ENCODE measurements at places on chromosomes 7 and 10.

DNA sequence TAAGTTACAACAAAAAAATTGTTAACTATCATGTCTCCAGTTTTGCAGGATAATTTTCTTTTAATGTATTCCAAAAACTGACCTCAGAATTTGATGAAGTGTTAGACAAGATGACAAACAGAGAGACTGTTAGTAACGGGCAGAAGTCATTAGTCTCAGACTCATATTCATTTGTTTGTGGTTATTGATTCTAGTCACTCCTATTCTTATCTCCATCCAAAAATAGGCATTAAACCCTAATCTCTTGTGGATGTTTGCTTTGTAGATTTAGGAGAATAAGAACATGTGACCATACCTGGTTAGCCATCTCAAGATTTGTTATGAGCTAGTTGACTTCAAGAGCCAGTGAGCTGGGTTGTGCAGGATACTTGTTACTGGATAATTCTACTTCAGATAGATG, 261.1 kb downstream of the AUTS2 start:
- no peak for DNase-seq

DNA sequence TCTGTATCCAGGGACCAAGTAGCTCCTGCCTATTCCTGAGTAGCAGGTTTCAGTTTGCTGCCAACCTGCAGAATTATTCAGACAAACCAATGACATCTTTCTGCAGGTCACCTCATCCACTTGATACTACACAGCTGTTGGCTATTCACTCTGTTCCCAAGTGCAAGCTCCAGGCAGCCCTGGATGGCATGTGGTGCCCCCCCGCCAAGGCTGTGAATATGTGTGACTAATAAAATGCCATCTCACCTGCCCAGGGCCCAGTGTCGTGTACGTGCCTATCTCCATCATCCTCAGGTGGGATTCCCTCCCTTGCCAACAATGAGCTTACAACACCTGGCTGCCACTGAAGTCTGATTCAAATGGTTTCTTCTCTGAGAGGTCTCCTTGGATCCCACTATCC, 125.8 kb downstream of the RAB11FIP2 start:
- DNase-seq = no peak

- DNase-seq = no peak
These were observed 106.2 kb upstream of the CELF2 start for GRCh38 chr10:10911471-10911921.

GRCh38 chr7:75808106-75808505, 5.5 kb downstream of the CCL24 start:
- no peak for DNase-seq

DNA sequence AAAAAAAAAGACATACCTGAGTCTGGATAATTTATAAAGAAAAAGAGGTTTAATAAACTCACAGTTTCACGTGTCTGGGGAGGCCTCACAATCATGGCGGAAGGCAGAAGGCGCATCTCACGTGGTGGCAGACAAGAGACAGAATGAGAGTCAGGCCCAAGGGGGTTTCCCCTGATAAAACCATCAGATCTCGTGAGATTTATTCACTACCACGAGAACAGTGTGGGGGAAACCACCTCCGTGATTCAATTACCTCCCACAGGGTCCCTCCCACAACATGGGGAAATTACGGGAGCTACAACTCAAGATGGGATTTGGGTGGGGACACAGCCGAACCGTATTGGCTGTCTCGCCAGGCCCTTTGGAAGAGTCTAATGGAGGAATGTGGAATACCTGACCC, 9.0 kb upstream of the MAFK start:
- DNase-seq = no peak

DNA sequence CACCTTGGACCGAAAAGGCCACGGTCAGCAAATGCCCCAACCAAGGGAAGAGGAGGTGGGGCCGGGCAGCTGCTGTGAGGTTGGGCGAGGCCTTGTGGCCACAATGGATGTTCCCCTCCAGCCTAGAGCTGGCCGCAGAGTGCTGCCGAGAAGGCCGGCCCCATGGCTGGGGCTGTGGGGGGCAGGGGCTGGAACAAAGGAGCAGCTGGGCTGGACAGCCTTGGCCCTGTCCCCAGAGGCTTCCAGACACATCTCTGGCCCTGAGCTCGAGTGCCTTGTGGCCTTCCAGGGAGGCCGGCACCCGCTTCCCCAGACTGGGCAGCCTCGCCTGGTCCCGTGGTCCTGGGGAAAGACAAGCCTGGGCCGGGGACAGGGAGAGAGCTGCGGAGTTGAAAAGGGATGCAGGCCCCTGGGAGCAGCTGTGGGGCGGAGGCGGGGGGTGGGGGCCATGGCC, 88.0 kb downstream of the PDGFA start:
- no peak for DNase-seq

- no peak for DNase-seq
These were observed 95.6 kb downstream of the SNX13 start for GRCh38 chr7:17844514-17845196.

DNA sequence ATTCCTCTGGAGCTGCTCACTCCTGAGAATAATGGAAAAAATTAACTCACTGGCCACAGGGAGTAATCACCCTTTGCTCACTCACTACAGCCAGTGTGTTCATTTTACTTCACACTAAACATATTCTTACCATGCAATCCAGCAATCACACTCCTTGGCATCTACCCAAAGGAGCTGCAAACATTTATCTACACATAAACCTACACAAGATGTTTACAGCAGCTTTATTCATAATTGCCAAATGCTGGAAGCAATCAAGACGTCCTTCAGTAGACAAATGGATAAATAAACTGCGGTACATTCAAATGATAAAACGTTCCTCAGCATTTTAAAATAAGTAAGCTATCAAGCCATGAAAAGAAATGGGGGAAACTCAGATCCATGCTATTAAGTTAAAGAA, 34.2 kb upstream of the POM121L12 start:
- no peak for DNase-seq

- DNase-seq = no peak
These were observed 27.7 kb upstream of the BET1 start for GRCh38 chr7:94031865-94032264.

DNA sequence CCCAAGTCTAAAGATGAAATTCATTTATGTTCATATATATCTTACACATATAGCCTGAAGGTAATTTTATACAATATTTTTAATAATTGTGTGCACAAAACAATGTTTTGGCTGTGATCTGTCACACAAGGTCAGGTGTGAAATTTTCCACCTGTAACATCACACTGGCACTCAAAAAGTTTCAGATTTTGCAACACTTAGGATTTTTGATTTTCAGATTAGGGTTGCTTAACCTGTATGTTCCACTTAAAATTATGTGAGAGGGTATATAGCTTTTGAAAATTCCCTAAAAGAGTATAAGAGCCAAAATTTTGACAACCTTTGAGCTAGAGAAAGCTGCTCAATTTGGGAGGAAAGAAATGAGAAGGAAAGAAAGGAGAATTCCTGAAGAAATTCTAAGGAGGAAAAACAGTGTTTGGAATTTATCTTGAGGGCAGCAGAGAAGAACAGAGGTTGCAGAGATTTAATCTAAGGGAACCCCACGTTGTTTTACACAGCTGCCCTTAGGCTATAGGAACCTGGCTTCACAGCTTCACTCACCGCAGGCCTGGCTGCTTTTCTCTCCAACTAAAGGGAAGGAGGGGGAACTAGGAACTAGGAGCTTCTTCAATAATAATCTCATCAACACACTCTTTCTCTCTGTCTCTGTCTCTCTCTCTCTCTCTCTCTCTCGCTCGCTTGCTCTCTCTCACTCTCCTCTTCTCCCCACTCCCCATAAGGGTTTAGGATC, 8.5 kb downstream of the VOPP1 start:
- DNase-seq = no peak

DNA sequence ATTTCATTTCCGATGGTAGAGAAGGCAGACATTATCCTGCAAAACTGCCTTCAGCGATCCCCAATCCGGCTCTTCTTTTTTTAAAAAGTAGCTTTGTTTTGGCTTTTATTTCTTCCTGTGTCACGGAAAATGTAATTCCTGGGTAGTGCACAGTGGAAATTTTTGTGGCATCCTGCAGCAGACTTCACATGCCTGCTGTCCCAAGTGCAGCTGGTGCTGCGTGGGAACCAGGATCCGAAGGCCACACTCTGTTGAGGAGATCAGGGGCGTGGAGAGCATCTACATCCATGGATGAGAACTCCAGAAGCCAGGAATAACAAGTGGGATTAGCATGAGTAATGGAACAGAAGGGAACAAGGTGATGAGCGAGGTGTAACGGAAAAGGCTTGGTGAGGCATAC, 4.6 kb downstream of the VWA2 start:
- no peak for DNase-seq

- DNase-seq = no peak
These were observed at the start of gene INPP5A for GRCh38 chr10:132537684-132538001. Gene INPP5A (plus strand): TSS chr10:132537787. CDS start chr10:132538097, 310 bp downstream.

- DNase-seq = peak; percentile 35
These were observed 31.7 kb upstream of the SEMA3C start for GRCh38 chr7:80950550-80950967.

DNA sequence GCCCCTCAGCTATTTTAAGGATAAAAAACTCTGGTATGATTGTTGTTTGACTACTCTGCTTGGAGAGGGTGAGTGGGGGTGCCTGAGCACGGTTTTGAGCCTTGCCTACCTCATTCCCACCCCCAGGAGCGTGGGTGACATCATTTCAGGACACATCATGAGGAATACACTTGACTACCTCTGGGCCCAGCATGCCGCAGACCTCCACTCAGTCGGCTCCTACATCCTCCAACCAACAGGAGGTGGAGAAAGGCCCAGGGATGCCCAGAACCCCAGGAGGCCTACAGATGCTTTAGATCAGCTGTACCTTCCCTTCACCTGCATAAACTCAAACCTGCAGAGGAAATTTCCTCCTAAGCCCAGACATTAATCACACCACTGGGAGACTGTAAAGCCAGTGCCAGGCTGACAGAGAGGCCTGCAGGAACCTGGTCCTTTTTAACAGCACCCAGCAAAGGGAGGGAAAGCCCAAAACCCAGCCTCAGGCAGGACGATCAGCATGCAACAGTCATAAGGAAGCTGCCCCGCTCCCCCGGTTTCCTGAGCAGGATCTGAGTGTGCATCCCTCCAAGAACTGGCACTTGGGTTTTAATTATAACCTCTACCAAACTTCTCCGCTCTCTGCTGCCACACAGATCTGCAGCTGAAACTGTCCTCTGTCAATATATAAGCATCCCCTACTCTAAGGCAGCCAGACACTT, 61.7 kb upstream of the ZNRF2 start:
- no peak for DNase-seq

GRCh38 chr10:48541144-48541795, 63.6 kb downstream of the ARHGAP22 start:
- no peak for DNase-seq

- DNase-seq = no peak
These were observed 180.3 kb upstream of the PLXNA4 start for GRCh38 chr7:132756484-132756990.

DNA sequence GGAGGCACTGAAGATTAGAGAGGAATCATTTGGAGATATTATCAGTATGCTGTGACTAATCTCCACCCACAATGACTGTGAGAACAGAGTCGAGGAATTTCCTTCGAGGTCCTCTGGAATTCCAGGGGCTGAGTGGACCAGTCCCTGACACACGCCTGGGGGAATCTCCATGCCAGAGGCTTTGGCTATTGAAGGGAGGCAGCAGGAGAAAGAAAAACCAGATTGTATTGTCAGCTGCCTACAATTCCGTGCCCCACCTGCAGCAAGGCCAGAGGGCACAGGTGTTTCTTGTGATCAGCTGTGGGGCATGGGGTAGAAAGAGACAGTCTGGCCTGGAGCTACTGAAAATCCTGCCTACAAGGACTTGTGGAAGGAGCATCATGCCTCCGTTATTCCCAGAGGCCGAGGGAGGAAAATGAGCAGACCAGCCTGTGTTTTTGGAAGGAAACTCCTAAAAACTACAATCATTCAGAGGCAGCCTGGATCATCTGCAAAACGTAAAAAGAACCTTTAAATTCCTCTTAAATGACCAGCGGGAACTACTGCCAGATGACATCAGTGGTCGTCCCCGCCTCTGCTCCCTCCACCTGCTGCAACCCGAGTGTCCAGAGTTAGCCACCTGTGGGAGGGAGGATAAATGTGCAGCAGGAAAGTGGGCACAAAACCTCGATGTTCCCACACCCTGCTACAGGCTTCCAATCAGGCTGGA, 25.4 kb upstream of the ANK3 start:
- no peak for DNase-seq

DNA sequence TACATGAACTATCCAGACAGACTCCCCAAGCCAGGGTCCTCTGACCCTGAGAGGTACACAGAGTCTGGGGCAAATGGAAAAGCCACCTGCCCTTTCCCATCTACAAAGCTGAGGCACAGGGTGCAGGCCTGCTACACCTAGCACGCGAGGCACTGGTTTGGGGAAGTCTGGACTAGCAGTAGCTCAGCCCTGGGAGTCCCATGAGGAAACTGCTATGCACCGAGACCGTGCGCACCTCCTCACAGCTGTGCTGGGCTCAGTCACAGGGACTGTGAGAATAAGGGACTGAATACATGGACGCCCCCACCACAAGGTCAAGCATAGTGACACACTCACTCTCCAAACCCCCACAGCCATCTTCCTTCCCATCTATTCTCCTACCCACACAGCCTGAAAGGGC, 8.2 kb downstream of the MAT1A start:
- DNase-seq = no peak

DNA sequence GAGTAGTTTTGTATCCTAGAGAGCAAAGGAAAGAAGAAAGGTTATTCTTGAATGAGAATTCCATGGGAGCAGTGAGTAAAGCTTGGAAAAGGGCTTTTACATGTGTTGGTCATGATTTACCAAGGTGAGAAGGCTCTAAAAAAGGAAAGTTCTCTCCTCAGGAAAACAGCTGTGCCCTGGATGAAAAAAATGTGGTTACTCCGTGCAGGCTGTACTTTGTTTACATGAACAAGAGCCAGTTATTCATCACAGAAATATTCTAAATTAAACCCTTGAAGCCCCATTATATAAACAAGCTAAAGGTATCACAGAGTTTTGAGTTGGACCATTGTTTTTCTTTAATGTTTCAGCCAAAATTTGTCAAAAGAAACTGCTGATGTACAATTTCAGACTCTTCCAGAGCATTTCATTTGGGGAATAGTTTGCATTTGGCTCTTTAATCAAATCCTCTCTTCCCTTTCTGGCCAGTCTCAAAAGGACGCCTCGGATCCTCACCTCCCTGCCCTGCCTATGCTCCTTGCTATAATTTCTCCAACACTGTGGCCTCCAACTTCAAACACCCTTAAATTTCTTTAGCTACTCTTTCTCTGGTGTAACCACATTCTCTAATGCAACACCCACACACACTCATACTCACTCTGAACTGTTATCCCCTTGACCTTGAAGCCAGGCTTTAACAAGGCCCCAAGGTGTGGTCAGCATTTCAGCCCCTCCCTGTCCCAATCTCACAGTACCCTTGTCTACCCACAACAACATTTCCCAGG, 47.4 kb downstream of the AFAP1L2 start:
- no peak for DNase-seq

DNA sequence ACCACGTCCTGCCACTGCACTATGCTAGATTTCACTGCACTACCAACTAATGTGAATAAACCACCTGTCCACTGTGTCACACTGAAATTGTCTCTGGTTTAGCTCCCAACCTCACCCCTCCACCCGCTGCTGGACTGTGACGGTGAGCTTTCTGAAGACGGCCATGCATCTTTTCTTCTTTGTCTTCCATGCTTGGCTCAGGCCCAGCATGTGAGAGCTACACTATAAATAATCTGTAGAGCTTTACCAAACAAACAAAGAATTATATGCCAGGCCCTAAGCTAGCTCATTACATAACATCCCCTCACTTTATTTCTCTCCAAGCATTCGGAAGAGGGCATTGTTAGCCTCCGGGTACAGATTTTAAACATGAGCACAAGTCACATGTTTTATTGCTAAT, 633.2 kb downstream of the TNS3 start:
- no peak for DNase-seq

GRCh38 chr7:2192831-2193534, 39.8 kb downstream of the MAD1L1 start:
- no peak for DNase-seq
